ENCODE measurements at places on chromosomes 2 and 18. TPM values are rescaled to one million over a fixed set of nuclear protein-coding genes. Genes with fewer than 3 reads are reported as not detected.

Gene MYO7B
- 0.13 TPM for total RNA-seq

Gene SCYGR2
- not detected for total RNA-seq

Gene IAH1
- total RNA-seq = 69.3 TPM

Gene RNF125
- total RNA-seq = 0.06 TPM

Gene DYNAP
- total RNA-seq = not detected

Gene IGFBP5
- total RNA-seq = 0.46 TPM

Gene MC4R
- not detected for total RNA-seq

Gene TOGARAM2
- 0.75 TPM for total RNA-seq

Gene XIRP2
- 0.06 TPM for total RNA-seq

Gene C2orf80
- total RNA-seq = not detected

Gene OTOS
- not detected for total RNA-seq

Gene CDK15
- 45.2 TPM for total RNA-seq

Gene ANO7
- total RNA-seq = 1.6 TPM

Gene UGT1A4
- total RNA-seq = not detected

Gene FOXI3
- total RNA-seq = not detected

Gene REG3A
- total RNA-seq = not detected

Gene SOWAHC
- total RNA-seq = 7.3 TPM

Gene TUBA4B
- total RNA-seq = not detected

DNA sequence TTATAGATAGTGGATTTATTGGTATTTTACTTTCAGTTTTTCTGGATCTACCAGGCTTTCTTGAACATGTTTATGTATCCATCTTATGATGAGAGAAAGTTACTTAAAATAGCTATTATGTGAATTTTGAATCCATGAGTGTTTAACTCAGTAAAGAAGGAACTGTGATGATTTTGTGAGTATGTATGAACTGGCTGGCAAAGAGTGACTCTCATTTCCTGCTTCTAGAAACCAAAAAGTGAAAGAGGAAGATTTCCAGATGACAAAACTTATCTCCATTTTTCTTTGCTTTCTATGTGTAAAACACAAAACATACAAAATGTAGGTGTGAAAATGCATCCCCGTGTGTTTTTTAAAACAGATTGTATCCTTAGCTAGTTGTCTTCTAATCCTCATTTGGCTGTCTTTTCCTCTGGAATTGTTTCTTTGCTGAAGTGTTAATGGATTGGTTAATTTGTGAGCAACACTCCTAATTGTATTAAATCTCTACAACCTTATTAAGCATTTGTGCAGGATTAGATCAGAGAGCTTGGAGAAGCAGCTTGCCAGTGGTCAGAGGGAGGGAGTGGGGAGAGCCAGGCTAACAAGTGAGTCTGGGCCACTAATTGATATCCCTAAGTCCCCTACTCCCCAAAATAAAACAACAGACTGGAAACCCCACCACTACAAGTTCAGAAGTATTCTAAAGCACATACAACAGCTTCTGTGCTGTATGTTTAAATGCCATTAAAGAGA is 23.9 kb downstream of the PTPRM start:
- no peak for DNase-seq

GRCh38 chr2:214465363-214466146 is 54.7 kb downstream of the VWC2L start:
- DNase-seq = peak; percentile 39

DNA sequence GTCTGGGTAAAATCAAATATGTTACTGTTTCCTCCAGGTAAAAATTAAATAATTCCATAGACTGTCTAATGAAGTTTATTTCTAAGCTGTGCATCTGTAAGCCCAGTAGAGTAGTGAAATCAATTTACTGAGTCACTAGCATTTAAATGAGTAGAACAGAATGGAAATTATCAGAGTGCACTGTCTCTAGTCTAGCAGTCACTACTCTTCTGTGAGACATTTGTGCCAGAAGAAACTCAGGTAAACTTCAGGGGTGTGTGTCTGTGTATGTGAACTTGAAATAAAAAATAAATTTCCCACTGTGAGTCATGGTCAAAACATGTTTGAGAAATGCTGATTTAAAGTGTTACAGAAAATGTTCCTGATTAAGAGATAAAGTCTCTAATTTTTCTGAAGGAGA is 146.4 kb downstream of the RIF1 start:
- DNase-seq = no peak

GRCh38 chr2:55048508-55049042 is 1.7 kb downstream of the RTN4 start:
- no peak for DNase-seq

GRCh38 chr2:119550346-119550745 is 6.1 kb downstream of the CFAP221 start:
- no peak for DNase-seq

GRCh38 chr2:215831296-215831913 is 181.9 kb downstream of the MREG start:
- DNase-seq = no peak

- DNase-seq = no peak
Measured at GRCh38 chr18:75219745-75220375, 9.3 kb downstream of the TSHZ1 start.

GRCh38 chr2:65605743-65606058 is 173.3 kb upstream of the SPRED2 start:
- DNase-seq = no peak

DNA sequence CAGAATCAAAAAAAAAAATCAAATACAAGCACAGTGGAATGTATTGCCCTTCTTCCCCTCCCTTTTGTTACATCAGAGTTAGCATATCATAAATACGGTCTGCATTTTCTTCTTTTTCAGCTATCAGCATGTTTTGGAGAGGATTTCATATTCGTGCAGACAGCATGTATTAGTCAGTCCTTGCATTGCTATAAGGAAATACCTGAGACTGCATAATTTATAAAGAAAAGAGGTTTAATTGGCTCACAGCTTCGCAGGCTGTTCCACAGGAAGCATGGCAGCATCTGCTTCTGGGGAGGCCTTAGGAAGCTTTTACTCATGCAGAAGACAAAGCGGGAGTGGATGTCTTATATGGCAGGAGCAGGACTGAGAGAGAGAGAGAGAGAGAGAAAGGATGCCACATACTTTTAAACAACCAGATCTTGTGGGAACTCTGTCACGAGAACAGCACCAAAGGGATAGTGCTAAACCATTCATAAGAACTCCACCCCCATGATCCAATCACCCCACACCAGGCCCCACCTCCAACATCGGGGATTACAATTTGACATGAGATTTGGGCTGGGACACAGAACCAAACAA is 8.9 kb downstream of the IL1B start:
- DNase-seq = no peak

DNA sequence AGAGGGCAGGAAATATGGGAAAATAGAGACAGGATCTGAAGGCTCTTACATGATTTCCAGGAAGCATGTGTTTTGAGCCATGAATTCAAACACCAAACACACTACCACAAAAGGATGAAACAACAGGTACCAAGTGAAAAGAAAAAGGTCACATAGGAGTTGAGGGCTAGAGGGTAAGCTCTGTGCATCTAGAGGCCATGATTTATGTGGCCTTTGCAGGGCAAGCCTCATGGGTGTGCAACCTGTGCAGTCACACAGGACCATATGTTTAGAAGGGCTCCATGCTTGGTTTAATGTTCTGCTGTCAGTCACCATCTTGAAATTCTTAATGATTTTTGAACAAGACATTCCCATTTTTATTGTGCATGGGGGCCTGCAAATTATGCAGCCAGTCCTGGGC is 134.5 kb upstream of the CCDC68 start:
- DNase-seq = no peak

- DNase-seq = no peak
Measured at GRCh38 chr2:33660416-33661123, 61.5 kb upstream of the FAM98A start.

DNA sequence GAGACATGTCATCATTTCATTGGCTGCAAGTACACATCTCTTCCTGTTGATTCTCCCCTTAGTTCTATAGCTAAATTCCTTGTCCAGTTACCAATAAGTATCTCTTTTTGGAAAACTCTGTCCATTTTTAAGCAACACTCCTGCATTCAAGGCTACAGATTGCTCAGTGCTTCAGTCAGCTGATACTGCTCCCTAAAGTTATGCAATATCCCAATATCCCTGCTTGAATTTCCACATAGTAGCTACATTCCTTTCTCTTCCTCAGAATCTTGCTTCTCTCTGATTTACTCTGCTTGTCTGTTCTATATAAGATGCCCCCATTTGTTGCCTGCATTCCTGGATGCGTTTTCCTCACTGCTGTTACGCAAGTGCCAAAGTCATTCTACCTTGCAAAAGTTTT is 109.8 kb downstream of the PARD3B start:
- DNase-seq = peak; percentile 54

- DNase-seq = peak; percentile 55
Measured at GRCh38 chr2:163698857-163699256, 37.0 kb downstream of the FIGN start.

- DNase-seq = no peak
Measured at GRCh38 chr18:26653943-26654615, 105.7 kb upstream of the KCTD1 start.

DNA sequence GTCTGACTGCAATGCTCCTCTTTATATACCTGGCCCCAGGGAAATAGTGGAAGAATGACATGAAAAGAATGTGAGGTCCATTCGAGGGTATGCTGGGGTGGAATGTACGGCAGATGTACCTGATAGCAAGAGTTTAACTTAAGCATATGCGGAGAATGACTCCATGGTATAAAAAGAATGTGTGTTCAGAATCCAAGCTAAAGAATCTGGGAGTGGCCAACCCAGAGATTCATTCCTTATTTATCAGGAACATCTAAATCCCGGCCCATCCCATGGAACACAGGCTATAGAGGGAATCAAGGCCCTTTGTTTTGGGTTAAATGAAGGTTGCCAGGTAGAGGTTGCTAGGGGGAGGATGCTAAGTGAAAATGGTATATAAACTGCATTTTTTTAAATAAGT is 150.0 kb downstream of the ZNF385B start:
- DNase-seq = no peak

DNA sequence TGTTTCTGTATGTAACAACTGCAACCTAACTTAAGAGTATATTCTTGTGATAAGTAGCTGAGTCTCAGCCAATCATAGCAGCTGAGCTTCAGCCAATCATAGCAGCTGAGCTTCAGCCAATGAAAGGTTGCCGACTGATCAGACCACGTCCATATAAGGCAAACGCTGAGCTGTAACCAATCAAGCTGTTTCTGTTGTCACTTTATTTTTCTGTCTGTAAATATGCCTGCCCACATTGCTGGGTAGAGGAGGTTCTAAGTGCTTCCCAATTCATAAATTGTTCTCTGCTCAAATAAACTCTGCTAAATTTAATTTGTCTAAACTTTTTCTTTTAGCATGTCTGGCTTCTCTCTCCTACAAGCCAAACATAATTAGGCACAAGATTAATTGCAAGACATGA is 231.5 kb upstream of the TCF4 start:
- DNase-seq = no peak

- DNase-seq = peak; percentile 45
Measured at GRCh38 chr2:241150660-241151530, 628 bp downstream of the PPP1R7 start.

- DNase-seq = peak; percentile 0
Measured at GRCh38 chr2:104444392-104444791, 409.5 kb upstream of the POU3F3 start.

DNA sequence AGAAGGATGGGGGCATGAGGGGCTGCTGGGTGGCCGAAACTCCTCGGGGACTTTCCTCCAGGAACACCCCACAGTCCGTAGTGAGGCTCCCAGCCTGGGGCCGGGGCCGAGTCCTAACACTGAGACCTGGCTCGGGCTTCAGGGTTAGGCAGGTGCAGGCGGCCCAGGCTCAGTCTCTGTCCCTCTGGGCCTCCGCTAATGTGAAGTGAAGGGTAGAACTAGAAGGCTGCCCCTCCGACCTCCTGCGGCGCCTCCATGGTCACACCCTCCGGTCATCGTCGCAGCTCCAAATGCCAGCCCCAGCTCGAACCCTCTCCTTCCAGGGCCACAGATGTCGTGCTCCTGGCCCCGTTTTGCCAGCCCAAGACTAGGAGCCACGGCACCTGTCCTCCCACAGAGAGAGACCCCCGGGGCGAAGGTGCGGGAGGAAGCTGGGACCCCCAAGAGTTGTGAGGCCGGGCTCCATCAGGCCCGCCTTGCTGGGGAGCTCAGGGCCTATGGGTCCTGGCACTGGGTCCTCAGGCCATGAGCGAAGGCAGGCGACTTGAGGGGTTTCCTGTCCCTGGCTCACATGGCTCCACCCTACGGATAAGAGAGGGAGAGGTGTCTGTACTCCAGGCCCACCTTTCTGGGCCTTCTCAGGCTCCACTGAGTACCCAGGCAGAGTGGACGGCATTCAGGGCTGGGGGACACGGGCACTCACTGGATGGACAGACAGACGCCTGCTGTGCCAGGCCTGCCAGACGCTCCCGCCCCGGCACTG is 797 bp downstream of the ANO7 start:
- no peak for DNase-seq

- DNase-seq = peak; percentile 81
Measured at GRCh38 chr2:181104512-181105115, 124.2 kb downstream of the UBE2E3 start.

DNA sequence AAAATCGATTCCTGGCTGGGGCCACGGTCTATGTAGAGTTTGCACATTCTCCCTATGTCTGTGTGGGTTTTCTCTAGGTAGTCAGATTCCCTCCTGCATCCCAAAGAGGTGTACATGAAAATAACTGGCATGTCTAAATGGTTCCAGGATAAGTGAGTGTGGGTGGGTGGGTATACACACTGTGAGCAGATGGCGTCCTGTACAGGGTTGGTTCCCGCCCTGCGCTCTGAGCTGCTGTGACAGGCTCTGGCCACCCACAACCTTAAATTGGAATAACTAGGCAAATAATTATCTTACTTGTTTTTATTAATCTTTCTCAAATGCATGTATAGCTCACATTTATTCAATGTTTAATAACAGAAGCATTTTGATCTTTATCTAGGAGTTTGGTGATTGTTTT is 16.3 kb downstream of the THOC1 start:
- DNase-seq = no peak

GRCh38 chr2:9638532-9638931 is 7.7 kb upstream of the YWHAQ start:
- peak; percentile 94 for DNase-seq

DNA sequence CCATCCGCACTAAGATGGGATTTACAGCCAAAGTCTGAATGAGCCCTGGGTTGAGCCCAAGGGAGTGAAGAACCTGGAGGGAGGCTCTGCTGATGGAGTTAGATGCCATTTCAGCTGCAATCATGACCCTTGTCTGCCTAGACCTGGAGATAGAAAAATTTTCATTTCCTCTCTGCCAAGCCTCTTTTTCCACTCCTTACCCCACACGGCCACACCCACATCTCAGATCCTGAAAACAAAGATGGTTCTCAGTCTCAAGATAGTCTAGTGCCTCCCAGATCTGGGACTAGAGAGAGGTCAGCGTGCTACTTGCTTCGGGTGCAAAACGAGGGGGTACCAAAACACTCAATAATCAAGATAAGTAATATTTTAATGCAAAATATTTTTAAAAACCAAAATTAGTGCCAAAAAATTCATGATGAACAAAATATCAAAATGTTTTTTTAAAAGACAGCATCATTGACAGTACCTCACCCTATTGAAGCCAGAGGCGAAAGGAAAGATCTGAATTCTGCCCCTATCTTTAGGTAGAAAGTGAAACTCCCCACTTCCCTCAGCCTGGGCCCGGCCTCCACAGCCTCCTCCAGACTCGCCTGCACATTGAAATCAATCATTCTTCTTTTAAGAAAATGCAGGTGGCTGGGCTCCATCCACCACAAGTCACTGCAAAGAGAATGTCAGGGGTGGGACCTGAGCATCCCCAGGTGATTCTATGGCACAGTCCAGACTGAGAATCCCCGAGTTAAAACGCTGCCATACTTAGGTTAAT is 57.8 kb upstream of the GPR45 start:
- DNase-seq = no peak

GRCh38 chr2:10885094-10885860 is 26.5 kb upstream of the KCNF1 start:
- DNase-seq = no peak

Measured in LHCN-M2 (cell line).